ENCODE measurements at places on chromosomes 6 and 20.

GRCh38 chr20:10504994-10505730, 70.1 kb downstream of the SLX4IP start:
- DNase-seq = no peak

DNA sequence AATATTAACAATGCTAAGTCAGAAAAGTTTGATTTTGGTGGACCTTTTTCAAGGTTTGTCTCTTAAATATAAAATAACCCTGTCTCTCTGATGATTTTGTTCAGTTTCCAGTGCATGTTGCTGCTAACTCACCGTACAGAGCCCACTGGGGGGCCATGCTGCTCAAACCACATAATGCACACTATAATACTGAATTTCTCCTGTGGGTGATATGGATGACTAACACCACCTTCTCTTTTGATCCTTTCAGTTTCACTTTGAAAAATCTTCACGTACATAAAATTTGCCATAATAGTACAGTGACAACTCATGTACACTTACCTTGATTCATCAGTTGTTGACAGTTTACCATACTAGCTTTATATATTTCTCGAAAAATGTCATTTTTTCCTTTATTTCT, 506.6 kb upstream of the MAN1A1 start:
- DNase-seq = peak; percentile 12

GRCh38 chr6:98900706-98901105, 47.0 kb downstream of the FBXL4 start:
- DNase-seq = no peak

DNA sequence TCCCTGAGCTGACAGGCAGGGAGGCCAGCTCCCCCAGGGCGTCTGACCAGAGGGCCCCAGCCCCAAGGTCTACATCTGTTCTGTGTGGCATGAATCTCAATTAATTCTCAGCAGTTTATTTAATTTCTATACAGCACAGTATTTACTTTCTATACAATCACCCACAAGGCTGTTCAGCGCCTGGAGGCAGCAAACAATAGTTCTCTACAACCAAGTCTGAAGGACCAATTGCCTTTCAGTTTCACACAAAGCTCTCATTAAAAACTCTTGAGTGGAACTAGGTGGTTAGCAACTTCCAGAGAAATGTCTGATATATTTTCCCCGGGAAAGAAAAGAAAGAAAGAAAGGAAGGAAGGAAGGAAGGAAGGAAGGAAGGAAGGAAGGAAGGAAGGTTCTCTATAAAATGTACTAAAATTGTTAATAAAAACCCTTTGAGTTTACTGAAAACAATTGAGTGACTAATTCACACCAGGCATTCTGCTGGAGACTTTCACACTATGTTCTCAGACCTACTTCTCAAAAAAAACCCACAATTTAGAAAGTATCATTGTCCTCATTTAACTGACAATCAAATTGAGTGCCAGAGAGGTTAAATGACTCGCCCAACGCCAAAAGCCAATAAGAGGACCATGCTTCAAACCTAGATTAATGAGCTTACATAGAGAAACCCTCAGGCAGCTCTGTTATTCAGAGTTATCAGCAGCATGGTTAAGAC, 62.5 kb downstream of the METTL24 start:
- DNase-seq = no peak

GRCh38 chr6:139254196-139254595, 37.6 kb downstream of the TXLNB start:
- no peak for DNase-seq

GRCh38 chr6:34928220-34928619, 39.2 kb downstream of the ANKS1A start:
- DNase-seq = no peak

Data from fibroblast of skin of right biceps (primary cell).